Nasal cavity respiratory epithelium epithelial cell of viscerocranial mucosa (primary cell): ENCODE measurements at places on chromosomes 4 and X. TPM values are rescaled to one million over a fixed set of nuclear protein-coding genes. Genes with fewer than 3 reads are reported as not detected.

The MUC7 gene
- total RNA-seq = not detected in 2 replicates

The VGLL1 gene
- total RNA-seq = 1.7 and 2.2 TPM in 2 replicates

The UGT8 gene
- total RNA-seq = 0.34 and 0.57 TPM in 2 replicates

The RAB33A gene
- under 0.01 TPM in 1 of 2 replicates, not detected in the other for total RNA-seq

The P2RY10 gene
- total RNA-seq = not detected in 2 replicates

The SEC24D gene
- 23.3 and 29.7 TPM in 2 replicates for total RNA-seq

The EDNRA gene
- 4.1 and 8.8 TPM in 2 replicates for total RNA-seq

The TEX11 gene
- not detected in 2 replicates for total RNA-seq

The ZCCHC12 gene
- not detected in 2 replicates for total RNA-seq

The PLXNA3 gene
- 5.1 and 39.3 TPM in 2 replicates for total RNA-seq

The GRIA2 gene
- total RNA-seq = not detected in 2 replicates

The FAT1 gene
- total RNA-seq = 505 and 521 TPM in 2 replicates

The IL3RA gene
- total RNA-seq = not detected in 2 replicates

The RAI2 gene
- total RNA-seq = 0.07 TPM in 1 of 2 replicates, not detected in the other

The HSD17B13 gene
- 0.07 TPM in 1 of 2 replicates, not detected in the other for total RNA-seq
